ENCODE measurements at places on chromosomes 6 and 20.

DNA sequence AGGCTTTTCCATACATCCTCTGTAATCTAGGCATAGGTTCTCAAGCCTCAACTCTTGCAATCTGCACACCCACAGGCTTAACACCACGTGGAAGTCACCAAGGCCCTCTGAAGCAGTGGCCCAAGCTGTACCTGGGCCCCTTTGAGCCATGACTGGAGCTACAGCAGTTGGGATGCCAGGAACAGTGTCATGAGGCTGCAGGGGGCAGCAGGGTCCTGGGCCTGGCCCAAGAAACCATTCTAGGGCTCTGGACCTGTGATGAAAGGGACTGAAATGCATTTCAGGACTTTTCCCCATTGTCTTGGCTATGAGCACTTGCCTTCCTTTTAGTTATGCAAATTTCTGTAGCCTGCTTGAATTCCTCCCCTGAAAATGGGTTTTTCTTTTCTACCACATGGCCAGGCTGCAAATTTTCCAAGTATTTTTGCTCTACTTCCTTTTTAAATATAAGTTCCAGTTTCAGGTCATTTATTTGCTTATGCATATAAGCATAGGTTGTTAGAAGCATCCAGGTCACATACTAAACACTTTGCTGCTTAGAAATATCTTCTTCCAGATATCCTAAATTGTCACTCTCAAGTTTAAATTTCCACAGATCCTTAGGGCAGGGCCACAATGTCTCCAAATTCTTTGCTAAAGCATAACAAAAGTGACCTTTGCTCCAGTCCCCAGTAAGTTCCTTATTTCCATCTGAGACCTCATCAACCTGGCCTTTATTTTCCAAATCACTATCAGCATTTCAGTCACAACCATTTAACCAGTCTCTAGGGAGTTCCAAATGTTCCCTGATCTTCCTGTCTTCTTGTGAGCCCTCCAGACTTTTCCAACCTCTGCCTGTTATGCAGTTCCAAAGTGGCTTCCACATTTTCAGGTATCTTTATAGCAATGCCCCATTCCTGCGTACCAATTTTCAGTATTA lies 48.6 kb upstream of the CD2AP start:
- no peak for DNase-seq

DNA sequence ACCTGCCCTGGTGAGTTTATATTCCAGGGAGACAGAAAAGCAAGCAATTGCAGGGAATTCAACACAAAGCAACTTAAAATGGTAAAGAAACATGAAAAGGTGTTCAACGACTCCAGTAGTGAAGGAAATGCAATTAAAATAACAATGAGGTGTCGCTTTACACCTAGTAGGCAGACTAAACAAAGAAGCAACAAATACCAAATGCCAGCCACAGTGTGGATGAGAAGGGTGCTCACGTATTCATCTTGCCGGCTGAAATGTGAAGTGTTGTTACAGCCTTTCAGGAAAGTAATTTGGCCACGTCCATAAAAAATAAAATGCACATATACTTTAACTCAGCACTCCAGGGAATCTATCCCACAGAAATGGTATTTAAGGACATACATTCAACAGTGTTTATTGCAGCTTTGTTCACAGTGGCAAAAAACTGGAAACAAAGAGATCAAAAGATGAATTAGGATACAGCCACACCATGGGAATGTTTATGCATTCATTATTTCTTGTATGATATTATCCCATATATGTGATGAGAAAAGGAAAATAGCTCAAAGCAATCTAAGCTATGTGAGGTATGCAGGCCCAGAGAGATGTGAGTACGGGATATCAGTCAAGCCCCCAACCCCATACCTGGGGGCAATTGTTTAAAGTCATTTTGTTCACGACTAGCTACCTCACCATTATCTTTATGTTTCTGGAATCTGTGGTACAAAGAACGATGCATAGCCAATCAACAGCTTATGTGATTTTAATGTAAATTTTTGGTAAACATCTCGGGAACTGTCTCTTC lies 266.0 kb upstream of the SOX4 start:
- no peak for DNase-seq

DNA sequence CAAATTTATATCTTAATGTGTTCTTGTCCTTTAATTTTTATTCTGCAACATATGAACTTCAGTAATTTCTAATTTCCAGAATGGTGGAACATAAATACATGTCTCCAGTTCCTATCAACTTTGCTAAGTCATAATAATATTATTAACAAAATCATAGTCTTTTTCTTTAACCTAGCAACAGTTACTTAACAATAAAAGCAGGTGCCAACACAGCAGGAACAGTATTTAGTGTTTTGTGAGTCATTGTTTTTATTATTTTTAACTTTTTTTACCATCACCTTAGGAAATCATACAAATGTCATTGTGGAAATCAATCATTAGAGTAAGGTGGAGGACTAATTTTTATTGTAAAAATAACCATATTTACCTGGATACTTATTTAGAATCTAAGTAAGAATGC lies 133.5 kb downstream of the PLCB1 start:
- no peak for DNase-seq

DNA sequence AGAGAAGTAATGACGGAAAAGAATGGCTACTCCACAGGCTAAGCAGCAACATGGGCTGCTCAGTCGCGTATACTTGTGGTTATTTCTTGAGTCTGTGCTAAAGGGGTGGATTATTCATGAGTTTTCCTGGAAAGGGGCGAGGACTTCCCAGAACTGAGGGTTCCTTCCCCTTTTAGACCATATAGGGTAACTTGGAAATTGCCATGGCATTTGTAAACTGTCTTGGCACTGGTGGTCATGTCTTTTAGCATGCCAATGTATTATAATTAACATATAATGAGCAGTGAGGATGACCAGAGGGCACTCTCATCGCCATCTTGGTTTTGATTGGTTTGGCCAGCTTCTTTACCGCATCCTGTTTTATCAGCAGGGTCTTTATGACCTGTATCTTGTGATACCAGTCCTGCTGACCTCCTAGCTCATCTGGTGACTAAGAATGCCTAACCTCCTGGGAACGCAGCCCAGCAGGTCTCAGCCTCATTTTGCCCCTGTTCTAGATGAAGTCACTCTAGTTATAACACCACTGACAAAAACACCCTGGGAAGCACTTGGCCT lies 11.4 kb downstream of the LBP start:
- DNase-seq = no peak

GRCh38 chr20:43961541-43962471 lies 47.2 kb downstream of the TOX2 start:
- no peak for DNase-seq
